ELF-1 (cell line): ENCODE measurements at places on chromosomes 7 and 10.

- no peak for DNase-seq
Observed at GRCh38 chr10:59887006-59887405, 19.4 kb downstream of the CCDC6 start.

DNA sequence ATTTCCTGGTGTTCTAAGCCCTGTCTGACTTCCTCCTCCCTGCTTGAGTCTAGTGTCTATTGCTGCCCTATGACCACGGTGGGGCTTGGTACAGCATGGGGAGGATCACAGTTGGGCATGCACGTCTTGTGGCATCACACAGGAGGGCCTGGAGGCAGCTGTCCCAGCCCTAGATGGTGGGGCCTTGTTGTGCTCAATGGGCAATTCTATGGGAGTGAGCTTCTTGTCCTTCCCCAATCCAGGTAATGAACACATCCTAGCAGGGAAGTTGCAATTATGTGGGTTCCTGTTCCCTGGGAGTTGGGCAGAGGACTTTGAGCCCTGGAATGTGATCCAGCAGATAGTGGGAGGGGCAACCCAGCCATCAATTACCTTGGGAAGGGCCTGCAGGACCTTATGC lies 10.8 kb upstream of the FAM3C start:
- DNase-seq: peak; percentile 49

GRCh38 chr10:14112056-14112455 lies 218.7 kb downstream of the FRMD4A start:
- DNase-seq: no peak

GRCh38 chr7:116809636-116810266 lies 52.6 kb upstream of the CAPZA2 start:
- no peak for DNase-seq

GRCh38 chr7:69844264-69844868 lies 246.1 kb downstream of the AUTS2 start:
- DNase-seq: no peak

DNA sequence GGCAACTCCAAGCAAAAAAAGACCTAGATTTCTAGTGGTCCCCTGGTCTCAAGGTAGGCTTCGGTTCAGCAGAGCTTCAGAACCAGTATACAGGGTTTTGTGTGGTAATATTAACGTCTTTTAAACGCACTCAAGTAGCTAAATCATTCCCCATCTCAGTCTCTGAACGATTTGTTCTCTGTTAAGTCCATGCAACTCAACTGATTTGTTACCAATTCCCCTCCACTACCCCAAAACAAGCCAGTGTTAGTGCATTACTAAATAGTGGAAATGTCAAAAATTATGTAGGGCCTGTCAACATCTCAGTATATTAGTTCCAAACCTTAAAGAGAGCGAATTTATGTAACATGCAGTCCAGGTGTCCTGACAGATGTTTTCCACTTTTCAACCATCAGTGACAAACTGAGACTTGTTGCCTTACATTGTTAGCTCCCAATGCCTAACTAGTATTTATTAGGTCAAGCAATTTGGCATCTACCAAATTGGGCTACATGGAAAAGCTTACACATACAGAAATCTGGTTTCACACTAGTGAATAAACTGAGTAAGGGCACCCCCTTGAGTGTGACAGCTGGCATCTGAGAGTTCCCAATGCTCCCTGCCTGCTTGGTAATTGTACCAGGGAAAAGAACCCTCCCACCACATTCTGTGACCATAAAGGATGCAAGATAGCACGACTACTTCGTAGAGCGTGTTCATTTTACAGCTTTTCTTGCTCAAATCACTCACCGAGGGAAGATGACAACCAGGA lies 12.2 kb downstream of the HNRNPA2B1 start:
- peak; percentile 44 for DNase-seq

- no peak for DNase-seq
Observed at GRCh38 chr7:104267701-104268368, 60.0 kb upstream of the ORC5 start.

DNA sequence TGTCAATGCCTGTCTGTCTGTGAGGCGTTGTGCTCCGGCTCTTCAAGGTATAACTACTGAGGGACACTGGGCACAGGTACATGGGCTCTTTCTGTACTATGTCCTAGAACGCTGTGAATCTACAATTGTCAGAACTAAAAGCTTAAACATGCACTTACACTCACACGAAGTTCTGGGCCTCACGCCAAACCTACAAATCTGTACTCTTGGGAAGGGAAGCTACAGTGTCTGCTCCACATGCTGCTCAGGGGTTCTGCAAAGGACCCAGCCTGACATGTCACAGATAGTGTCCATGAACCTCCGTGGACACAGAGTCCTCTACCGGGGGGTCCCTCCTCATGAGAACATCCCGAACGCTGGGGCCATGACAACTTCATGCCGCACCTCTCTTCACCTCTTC lies 268.7 kb downstream of the WDR37 start:
- no peak for DNase-seq

- DNase-seq: no peak
Observed at GRCh38 chr7:105910172-105910571, 33.8 kb upstream of the ATXN7L1 start.

DNA sequence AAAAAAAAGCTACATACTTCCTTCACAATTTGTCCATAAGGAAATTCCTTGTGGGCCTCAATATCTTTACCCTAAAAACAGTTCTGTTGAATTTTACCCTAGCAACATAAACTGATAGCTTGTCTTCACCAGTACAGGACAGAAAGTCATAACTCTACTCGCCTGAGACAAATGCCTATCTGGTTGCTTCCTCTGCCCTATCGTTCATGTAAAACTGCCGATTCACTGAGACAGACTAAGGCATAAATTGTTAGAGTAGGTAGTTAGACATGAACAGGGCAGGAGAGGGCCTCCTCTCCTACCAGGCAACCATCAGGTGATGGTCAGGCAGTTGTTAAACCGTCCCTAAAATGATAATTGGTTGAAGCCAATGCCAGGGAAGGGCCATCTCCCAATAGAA lies 25.0 kb downstream of the IFIT3 start:
- no peak for DNase-seq

GRCh38 chr10:49153971-49154370 lies 20.1 kb upstream of the FAM170B start:
- DNase-seq: no peak

DNA sequence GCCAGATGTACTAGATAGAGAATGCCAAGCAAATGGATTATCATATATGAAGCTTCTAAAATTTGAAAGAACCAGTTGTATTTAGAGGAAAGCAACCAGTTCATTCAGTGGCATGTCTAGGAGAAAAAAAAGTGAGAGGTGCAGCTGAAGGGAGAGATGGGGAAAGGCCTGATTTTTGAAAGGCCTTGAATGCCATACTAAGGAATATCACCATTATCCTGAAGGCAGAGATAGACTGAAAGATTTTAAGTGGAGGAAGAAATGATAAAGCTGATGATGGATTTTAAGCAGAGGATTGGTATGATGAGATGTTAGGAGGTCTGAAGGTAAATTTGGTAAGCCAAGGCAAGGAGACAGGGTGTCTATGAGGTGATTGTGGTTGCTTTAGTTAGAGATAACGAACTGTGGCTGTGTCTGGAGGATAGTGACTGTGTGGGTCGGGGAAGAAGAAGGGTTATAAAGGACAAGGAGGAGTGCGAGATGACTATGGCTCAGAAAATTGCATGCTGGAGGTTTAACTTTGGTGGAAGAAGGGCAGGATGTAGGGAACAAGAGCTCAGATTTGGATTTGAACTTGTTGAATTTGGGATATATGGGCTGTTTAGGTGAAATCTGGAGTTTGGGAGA lies 330.8 kb downstream of the EXOC4 start:
- no peak for DNase-seq

GRCh38 chr10:36182179-36182566 lies 540.1 kb upstream of the FZD8 start:
- DNase-seq: no peak

- DNase-seq: no peak
Observed at GRCh38 chr7:70486977-70487376, 645.0 kb upstream of the GALNT17 start.

- DNase-seq: no peak
Observed at GRCh38 chr7:47232751-47233412, 349.0 kb downstream of the TNS3 start.

DNA sequence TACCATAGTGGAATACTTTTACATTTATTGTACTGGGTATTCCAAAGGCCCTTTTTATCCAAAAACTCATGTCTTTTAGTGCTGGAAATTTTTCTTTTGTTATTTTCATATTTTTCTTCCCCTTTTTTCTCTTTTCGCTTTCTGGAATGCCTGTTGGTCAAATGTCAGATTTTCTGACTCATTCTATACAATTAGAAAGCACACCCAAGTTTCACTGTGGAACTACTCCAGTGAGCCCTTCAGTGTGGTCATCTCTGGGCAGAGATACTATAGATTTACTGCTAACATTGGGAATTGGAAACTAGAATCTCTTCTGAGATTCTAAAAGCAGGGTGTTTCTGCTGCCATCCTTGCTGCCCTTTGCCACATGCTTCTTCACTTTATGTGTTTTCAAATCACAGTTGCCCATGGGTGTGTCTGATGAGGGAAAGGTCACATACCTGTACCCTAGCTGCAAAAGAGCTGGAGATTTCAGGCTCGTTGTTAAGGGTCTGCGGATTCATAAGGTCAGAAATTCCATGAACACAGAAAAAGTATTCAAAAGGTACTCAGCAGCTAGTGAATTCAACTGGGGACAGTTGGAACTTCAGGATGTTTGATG lies 5.6 kb upstream of the WASL start:
- DNase-seq: no peak

- DNase-seq: no peak
Observed at GRCh38 chr10:71899665-71900412, 48.8 kb upstream of the PSAP start.

DNA sequence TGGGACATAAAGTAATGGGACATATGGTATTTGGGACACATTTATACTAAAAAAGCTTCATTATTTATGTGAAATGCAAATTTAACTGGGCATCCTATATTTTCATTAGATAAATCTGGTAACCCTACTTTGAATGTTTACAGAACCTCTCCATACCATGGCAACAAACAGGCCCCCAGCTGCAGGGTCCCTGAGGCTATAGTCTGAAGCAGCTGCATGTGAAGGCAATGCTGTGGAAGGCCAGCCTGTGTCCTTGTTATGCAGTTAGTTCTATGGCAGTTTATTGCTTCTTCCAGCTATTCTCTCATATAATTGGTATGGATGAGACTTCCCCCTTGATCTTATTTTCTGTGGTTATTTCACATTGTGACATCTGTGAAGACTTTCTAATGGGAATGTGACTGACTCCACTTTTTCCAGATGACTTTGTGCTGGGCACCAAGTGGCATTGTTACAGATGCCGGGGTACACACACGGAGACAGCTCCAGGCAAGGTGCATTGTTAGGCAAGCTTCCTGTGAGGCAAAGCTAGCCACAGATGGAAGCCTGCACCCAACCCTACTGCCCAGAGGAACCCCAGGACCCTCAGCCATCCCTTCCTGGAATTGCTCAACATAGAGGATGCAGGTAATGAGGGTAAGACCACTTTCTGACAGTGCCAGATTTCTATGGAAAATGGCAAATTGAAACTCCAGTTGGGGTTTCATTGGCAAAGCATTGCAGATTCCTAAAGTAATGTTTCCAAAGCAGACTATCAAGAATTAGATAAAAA lies 49.5 kb upstream of the ADAM12 start:
- DNase-seq: no peak

GRCh38 chr7:19099194-19099593 lies 18.2 kb downstream of the TWIST1 start:
- no peak for DNase-seq

GRCh38 chr7:135430626-135431025 lies 79.3 kb downstream of the CNOT4 start:
- no peak for DNase-seq

GRCh38 chr10:128727114-128727513 lies 600.9 kb upstream of the MKI67 start:
- peak; percentile 14 for DNase-seq

- no peak for DNase-seq
Observed at GRCh38 chr7:88090671-88091070, 129.2 kb downstream of the SRI start.

GRCh38 chr10:96509017-96509641 lies 4.6 kb downstream of the TLL2 start:
- DNase-seq: peak; percentile 51

DNA sequence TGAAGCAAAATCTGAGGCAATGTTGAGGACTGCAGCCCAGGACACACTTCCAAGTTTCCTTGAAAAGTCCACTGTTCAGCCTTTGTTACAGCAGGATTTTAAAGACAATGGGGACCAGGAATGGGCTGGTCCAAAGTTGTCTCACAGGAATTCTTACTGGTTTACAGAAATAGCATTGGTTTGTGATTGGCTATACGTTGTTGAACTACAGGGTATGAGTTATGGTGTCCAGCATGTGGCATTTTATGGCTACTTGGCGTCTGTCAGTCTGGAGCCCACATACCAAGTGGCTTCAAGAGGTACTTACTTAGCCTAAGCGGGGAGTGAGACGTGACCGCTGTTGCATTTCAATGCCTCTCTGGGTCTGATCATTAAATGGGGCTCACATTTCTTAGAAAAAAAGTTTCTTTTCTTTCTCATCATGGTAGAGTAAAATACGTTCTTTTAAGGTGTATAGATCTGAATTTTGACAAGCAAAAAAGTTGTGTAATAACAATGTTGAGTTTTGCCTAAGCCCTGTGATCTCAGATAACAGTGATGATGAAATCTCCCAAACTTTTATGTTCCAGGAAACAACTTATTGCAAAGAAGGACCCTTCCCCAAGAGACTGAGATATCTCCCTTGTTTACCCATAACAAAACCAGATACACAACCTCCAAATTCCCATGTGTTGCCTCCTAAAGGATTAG lies 100.0 kb upstream of the TRIM24 start:
- no peak for DNase-seq

DNA sequence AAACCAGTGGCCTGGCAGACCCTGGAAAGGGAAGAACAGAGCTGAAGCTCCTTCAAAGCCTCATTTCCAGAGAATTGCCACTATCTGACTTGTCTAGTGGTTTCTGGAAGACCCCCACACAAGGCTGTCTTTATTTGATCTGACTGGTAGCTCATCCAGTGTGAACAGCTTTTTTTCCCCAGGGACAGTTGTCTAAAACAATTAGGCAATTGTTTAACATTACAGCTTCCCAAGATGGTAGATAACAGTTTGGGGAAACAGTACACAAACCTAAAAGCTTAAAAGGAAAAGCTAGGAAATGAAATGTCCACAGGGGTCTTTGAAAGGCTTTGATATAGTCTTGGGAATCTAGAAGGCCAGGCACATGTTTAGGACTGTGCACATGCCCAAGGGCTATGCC lies 203.4 kb upstream of the CTBP2 start:
- peak; percentile 14 for DNase-seq

GRCh38 chr10:6650586-6650985 lies 70.5 kb upstream of the PRKCQ start:
- DNase-seq: no peak

DNA sequence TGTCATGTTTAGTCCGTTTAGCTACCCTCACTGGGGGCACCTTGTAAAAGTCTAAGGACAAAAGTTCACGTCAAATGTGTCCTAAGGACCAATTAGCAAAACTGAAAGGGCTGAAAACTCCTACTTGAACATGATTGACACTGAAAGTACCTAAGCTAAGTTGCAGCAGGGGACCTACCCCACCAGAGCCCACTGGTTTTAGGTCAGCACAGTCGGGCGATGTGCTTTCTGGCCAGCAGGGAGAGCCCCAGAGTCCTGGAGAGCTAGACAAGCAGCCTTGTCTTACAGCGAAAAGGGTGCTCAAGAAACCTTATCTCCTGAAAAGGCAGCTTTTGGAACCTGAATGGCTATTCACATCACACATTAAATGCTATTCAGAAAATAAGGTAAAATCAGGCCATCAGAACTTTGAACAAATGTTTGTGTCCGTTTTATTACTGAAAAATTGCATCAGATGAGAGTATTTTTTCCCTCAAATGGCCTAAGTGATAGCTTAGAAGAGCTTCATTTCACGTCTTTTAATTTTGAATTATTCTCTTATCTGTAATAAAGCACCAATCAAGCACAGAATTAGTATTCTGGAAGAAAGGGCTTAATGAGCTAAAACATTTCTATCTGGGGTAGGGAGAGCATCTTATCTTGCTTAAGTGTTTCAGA lies 52.2 kb upstream of the MKI67 start:
- peak; percentile 84 for DNase-seq
